ENCODE measurements at places on chromosomes 4 and X.
A peak's percentile ranks its signal among the peaks of the same experiment; 100 is the strongest.

DNA sequence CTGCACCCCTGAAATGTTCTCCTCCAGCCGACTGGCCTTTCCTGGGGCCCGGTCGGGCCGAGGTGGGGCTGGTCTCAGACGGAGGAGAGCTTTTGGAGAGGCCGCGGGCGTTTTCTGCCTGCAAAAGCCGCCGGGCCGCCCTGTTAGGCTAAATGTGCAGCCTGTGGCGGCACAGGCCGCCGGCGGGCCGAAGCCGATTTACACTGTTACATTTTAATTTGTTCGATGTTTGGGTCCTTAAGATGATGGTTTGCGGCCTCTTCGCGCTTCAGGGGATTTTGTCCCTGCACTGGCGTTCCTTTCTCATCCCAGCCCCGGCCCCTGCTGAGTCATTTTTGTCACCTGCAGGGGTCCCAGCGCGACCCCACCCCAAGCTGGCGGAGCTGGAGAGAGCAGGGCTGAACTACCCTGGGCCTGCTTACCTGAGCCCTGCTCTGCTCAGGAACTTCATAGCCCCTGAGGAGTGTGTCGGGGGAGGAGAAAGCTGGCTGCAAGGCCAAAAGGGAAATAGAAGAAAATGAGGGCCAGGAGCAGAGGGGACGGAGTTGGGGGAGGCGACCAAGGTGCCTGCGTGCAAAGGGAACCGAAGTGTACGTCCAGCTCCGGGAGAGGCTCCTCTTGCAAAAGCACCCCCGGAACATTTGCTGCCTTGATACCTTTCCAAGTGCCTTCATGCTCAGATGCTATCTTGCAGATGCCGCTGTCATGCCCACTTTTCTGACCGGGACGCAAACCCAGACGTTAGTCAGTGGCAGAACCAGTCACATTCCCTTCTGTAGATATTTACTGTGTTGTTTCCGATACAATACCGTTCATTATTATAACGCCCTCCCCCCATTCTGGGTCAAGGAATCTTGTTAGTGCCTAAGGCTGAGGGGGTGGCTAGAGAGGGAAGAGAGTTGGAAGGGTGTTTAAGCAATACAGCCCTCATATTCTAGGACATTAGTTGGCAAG, 977 bp upstream of the RBBP7 start:
- DNase-seq = no peak

DNA sequence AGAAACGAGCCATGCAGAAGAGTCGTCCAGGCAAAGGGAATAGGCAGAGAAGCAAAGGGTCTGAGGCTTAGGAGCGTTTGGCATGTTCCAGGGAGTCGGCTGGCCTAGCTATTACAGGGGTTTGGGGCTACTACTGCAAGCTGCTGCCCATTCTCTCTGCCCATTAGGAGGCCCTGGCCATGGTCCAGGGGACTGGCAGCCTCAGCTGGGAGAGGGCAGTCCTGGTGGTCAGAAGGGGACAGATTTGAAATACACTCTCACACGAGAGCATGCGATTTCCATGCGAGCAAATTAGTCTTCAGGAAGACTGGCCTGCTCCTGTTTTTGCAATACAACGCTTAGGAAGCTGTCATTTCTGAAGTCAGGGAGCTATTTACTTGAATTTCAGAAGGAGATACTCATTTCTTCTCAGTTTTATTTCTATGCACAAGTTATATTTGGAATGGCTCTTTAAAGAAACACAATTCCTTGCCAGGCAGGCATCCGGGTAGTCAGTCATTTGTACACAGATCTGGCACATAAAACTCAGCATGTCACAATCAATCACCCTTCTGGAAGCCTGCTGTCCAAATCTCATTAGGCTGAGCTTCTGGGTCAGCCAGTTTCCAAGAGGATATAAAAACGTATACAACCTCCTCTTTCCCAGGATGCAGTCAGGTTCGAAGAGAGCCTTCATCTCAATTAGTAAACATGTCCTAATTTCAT, 27.0 kb downstream of the PROM1 start:
- no peak for DNase-seq

GRCh38 chrX:120357186-120357585, 4.7 kb upstream of the ATP1B4 start:
- no peak for DNase-seq

GRCh38 chr4:74873545-74874301, 59.2 kb upstream of the PARM1 start:
- no peak for DNase-seq

DNA sequence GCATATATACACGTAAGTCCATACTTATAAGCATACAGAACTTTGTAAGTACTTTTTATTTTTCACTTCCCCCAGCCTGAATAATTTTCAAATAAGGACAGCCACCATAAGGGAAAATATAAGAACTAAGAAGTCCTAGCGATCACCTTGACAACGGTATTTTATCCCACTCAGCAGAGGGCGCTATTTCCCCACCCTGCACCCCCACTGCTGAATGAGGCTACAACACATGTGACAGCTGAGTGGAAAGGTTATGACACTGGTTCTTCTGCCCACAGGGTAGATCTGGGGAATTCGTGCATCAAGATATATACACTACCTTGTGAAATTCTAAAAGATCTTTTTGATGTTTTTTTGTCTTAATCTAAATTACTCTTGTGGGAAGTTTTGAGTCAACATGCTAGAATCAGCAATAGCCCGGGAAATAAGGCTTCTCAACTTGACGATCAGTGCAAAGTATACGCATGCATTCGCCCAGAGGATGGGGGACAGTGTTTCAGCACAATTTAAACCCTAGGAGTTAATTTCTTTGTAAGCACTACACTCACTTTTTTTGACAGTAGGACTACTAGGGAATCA, 151.5 kb downstream of the CORIN start:
- DNase-seq = peak; percentile 40

DNA sequence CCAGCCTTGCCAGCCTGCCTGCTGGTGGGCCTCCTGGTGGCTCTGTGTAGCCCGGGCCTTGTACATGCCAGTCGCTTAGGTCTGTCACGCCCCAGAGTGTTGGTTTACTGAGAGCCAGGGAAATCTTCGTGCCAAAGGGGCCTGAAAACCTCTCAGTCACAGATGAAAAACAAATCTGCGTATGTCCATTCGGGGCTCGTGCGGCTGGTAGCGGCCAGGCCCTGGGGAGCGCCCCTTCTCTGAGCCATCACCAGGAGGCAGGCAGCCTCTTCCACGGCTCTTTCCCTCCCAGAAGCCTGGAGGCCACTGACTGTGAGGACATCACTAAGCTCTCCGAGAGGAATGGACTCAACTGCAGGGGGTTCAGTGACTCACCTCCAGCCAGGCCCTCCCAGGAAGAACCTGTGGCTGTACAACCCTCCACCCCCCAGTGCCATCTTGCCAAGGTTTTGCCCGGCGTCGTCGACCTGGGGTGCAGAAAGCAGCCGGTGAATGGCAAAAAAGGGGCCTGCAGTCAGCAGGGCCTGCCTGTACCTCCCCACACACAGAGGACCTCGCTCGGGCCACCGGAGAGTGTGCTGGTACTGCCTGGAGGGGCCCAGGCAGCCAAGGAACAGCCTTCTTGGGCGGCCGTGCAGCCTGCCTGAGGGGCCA, 162.2 kb downstream of the BCOR start:
- no peak for DNase-seq

DNA sequence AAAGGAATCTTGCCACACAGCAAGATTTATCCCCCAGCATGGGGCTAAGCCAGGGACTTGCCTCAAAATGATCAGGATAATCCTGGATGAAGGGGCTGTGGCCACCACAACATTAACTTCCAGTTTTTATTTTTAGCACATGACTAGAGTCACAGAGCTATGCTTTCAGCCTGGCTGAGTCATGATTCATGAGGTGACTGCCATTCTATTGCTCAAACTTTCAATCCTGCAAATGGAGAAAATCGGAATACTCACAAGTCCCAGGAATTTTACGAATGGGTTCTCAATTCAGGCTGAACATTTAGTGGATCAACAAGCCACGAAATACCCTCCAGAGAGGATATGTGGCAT, 70.7 kb upstream of the HPGD start:
- DNase-seq = peak; percentile 77

- peak; percentile 85 for DNase-seq
Observed at GRCh38 chr4:185238215-185238681, 28.9 kb downstream of the SNX25 start.

Measured in AG08395 (cell line).